SJSA1 (cell line): ENCODE measurements at places on chromosomes 12 and 14. TPM values are rescaled to one million over a fixed set of nuclear protein-coding genes. Genes with fewer than 3 reads are reported as not detected.

C12orf54 gene
- 0.53 TPM in 1 of 2 replicates, not detected in the other for total RNA-seq

P2RX2 gene
- not detected in 2 replicates for total RNA-seq

DPY19L2 gene
- total RNA-seq: 6.1 and 7.0 TPM in 2 replicates

DNM1L gene
- total RNA-seq: 52.2 and 68.0 TPM in 2 replicates

TMTC1 gene
- total RNA-seq: 0.21 TPM in 1 of 2 replicates, not detected in the other

PTPN6 gene
- total RNA-seq: not detected in 2 replicates

LRIG3 gene
- total RNA-seq: 30.6 and 51.8 TPM in 2 replicates

DNA sequence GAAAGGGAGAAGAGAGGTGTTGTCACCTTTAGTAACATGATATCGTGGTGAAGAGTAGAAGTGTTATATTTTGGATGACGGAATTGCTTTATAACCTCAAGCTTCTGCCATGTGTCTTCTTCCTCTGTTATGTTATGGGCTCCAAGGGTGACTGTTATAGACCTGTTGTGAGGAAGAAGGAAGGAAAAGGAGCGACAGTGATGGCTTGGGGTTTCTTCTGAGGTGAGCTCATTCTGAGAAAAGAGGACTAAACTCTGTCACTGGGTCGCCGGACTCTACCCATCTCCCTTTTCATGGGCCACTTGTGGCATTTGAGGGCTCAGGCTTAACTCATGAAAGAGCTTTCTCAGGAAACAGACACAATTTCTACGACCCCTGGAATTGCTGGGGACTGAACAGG lies 1.6 kb downstream of the CMA1 start:
- H3K27ac ChIP-seq: no peak overlapping the region
- no peaks in the 10 kb centered on the region for H3K4me1 ChIP-seq
- no peak for DNase-seq

GRCh38 chr12:32120419-32120818 lies 13.8 kb downstream of the BICD1 start:
- no peak for DNase-seq
- H3K27me3 ChIP-seq: no peaks in the 10 kb centered on the region
- 0 out of 2 replicates have a peak, but pooled peaks cover 13% of the 10 kb centered on the region for H3K36me3 ChIP-seq
- H3K4me1 ChIP-seq: peaks cover 30% of the 10 kb centered on the region

GRCh38 chr14:68911594-68912227 lies 67.4 kb downstream of the ACTN1 start:
- H3K27ac ChIP-seq: no peak overlapping the region; the same call in 1 of the 2 replicates
- 0 out of 2 replicates have a peak, but pooled peaks cover 5% of the 10 kb centered on the region for H3K4me1 ChIP-seq
- peaks cover 98% of the 10 kb centered on the region for H3K36me3 ChIP-seq
- peak; percentile 65 for DNase-seq
- no peaks in the 10 kb centered on the region for H3K27me3 ChIP-seq
- H3K4me3 ChIP-seq: no peak overlapping the region

- H3K27me3 ChIP-seq: no peaks in the 10 kb centered on the region
- H3K4me3 ChIP-seq: no peak overlapping the region
- H3K4me1 ChIP-seq: peaks cover 17% of the 10 kb centered on the region
- no peak overlapping the region for H3K27ac ChIP-seq
Measured at GRCh38 chr12:2011643-2012607, 7.7 kb upstream of the DCP1B start.

- peak; percentile 53 for DNase-seq
- peaks cover 46% of the 10 kb centered on the region for H3K4me1 ChIP-seq
- peak overlapping the region; percentile 83 for H3K27ac ChIP-seq
- H3K36me3 ChIP-seq: peaks cover 28% of the 10 kb centered on the region
- H3K4me3 ChIP-seq: no peak overlapping the region
Measured at GRCh38 chr12:49489720-49490119, 49.1 kb upstream of the KCNH3 start.

DNA sequence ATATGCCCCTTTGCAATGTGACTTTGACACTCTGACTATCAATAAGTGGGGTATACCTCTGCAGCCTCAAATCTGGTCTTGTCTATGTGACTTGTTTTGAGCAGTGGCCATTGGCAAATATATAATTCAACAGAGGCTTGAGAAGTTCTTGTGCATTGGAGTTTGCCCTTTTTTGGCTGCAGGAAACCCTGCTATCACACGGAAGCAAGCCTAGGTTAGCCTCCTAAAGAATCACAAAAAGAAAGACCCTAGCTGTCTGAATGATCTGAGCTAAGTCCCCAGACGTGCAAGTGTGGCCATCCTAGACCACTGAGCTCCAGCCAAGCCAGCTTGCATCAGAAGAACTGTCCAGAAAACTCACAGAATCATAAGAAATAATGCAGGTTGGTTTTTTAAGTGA lies 31.8 kb upstream of the PARP11 start:
- H3K27ac ChIP-seq: no peak overlapping the region
- DNase-seq: no peak
- no peaks in the 10 kb centered on the region for H3K36me3 ChIP-seq
- H3K4me1 ChIP-seq: no peaks in the 10 kb centered on the region
- 0 out of 2 replicates have a peak, but pooled peaks cover 2% of the 10 kb centered on the region for H3K27me3 ChIP-seq
- H3K4me3 ChIP-seq: no peak overlapping the region

- no peak for DNase-seq
- peaks cover 6% of the 10 kb centered on the region; the same call in 1 of the 2 replicates for H3K4me1 ChIP-seq
- no peaks in the 10 kb centered on the region for H3K36me3 ChIP-seq
- H3K27ac ChIP-seq: no peak overlapping the region
Measured at GRCh38 chr12:107351713-107352112, 258.4 kb upstream of the CRY1 start.

DNA sequence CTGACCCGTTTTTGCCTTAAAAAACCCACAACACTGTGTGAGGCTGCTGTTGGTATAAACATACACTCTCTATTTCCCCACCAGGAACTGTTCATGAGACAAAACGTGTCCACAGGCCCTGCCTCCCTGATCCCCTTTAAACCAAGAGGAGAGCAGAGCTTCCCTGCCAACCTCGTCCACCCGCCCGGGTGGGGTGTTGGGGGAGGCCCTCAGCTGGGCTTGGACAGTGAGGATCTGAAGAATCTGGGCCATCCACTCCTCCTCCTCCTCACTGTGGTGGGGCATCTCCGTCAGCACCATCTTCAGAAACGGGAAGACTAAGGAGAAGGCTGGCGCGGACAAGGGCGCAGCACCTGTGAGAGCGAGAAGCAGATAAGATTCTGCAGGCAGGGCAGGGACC lies 36.8 kb downstream of the GCN1 start:
- no peaks in the 10 kb centered on the region for H3K4me1 ChIP-seq
- no peak for DNase-seq
- no peak overlapping the region for H3K27ac ChIP-seq
- peaks cover 100% of the 10 kb centered on the region for H3K36me3 ChIP-seq

- peaks cover 41% of the 10 kb centered on the region for H3K4me1 ChIP-seq
- H3K27me3 ChIP-seq: no peaks in the 10 kb centered on the region
- H3K4me3 ChIP-seq: peak overlapping the region; percentile 38
- H3K36me3 ChIP-seq: no peaks in the 10 kb centered on the region
- DNase-seq: peak; percentile 71
- peak overlapping the region; percentile 58 for H3K27ac ChIP-seq
Measured at GRCh38 chr14:93970965-93971634, 5.3 kb downstream of the ASB2 start.

DNA sequence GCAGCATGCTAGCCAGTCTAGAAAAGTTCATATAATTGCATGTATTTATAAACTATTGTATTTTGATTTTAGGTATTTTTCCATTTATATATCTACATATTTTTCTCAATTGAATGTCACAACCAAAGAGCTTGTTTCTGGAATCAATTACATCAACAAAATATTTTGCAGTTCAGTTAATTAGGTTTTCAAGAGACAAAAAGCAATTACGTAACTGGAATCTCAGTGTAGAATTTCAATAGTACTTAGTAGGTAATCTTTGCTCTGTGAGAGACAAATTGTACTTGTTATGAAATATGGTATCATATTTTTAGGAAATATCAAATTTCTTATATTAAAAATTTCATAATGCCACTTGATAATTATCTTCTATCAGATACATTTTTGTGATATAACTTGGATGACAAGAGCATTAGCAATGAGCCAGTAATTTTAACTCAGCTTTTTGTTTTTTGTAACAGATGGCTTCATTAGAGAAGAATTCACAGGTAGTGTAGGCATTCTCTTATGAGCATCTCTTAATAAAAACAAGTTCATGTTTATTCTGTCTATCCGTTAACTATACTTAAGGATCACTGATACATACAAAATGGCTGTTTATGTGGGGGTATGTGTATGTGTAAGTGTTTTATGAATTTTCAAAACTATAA lies 774.7 kb downstream of the C12orf50 start:
- H3K27ac ChIP-seq: no peak overlapping the region
- no peak overlapping the region for H3K4me3 ChIP-seq
- no peak for DNase-seq
- no peaks in the 10 kb centered on the region for H3K4me1 ChIP-seq

DNA sequence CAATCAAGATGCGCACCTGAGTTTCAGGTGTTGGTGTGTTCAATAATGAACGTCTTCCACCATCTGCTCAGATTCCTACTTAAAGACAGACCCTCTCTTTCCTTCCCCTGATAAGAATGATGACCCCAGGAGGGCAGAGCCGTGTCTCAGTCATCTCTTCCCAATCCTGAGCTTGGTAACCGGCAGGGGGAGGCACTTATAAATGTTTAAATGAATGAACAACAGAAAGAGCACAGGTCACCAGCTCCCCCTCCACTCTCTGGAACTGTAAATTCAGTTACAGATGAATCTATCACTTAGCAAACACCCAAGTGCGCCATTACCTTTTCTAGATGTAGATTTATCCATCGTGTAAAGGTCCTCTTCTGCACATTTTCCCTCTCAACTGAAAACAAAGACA lies 72.4 kb upstream of the DICER1 start:
- H3K4me3 ChIP-seq: no peak overlapping the region
- no peak for DNase-seq
- H3K27ac ChIP-seq: no peak overlapping the region

- DNase-seq: no peak
- 0 out of 2 replicates have a peak, but pooled peaks cover 4% of the 10 kb centered on the region for H3K4me1 ChIP-seq
- H3K4me3 ChIP-seq: no peak overlapping the region
- H3K27ac ChIP-seq: no peak overlapping the region
- H3K36me3 ChIP-seq: no peaks in the 10 kb centered on the region
- H3K27me3 ChIP-seq: no peaks in the 10 kb centered on the region
Measured at GRCh38 chr14:61395115-61395725, 73.8 kb downstream of the PRKCH start.

- H3K36me3 ChIP-seq: no peaks in the 10 kb centered on the region
- no peak overlapping the region for H3K4me3 ChIP-seq
- H3K4me1 ChIP-seq: peaks cover 6% of the 10 kb centered on the region
- no peak for DNase-seq
- H3K27ac ChIP-seq: no peak overlapping the region
Measured at GRCh38 chr12:65318186-65318685, 39.8 kb downstream of the MSRB3 start.

DNA sequence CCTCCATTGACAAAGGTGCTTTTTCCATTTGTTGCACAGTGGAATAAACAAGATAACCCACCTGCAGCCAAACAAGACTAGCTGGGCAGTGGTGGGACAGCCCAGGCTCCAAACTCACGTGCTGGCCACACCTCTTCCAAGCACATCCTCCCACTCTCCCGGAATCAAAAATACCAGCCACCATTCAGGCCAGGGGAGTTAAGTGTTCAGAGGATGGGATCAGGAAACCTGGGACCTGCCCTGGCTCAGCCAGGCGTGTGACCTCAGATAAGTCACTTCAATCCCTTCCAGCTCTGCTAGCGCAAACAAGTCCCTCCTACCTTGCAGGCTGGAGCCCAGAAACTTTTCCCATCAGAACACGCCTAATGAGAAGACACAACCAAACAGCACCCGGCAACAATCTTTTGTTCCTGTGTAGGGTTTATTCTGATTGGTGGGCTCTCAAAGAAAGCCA lies 43.3 kb downstream of the ACTN1 start:
- H3K27me3 ChIP-seq: no peaks in the 10 kb centered on the region
- peaks cover 75% of the 10 kb centered on the region for H3K36me3 ChIP-seq
- no peak for DNase-seq
- H3K27ac ChIP-seq: no peak overlapping the region

DNA sequence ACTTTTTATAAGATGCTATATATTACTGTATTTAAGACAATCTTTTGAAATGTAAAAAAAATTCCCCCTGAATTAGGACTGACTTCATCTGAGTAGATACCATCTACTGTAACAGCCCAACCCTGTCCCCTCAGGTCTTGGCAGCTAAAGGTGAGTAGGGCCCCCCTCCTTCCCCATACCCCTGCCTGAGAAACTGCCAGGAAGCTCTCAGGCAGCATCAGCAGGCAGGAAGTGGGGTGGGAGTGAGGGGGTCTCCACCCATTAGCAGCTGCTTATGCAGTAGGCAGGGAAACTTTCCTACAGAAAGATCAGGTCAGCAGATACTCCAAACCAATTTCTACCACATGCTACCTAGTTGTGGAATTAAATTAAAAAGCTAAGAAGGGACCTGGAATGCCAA lies 62.5 kb downstream of the PAX9 start:
- H3K27me3 ChIP-seq: no peaks in the 10 kb centered on the region
- no peak overlapping the region for H3K4me3 ChIP-seq
- no peaks in the 10 kb centered on the region for H3K4me1 ChIP-seq

DNA sequence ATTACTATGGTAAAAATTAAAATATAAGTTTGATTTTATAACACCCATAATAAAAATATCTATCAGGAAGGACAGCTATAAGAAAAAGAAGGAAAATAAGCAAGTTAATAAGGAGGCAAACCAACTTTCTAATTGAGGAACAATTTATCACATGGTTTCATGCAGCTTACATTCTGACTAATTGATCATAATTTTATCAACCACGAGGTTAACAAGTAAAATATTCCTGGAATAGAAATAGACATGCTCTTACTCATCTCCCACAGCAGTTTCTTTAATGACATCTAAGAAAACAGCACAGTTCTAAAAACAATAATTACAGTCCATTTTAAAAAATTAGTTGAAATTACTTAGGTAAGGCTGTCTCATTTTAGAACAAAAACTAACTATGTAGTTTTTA lies 130.8 kb upstream of the KRR1 start:
- peaks cover 27% of the 10 kb centered on the region for H3K4me1 ChIP-seq
- H3K36me3 ChIP-seq: no peaks in the 10 kb centered on the region
- no peaks in the 10 kb centered on the region for H3K27me3 ChIP-seq
- DNase-seq: no peak
- no peak overlapping the region for H3K4me3 ChIP-seq

- no peak for DNase-seq
- peaks cover 53% of the 10 kb centered on the region for H3K4me1 ChIP-seq
- H3K27ac ChIP-seq: no peak overlapping the region
- H3K27me3 ChIP-seq: no peaks in the 10 kb centered on the region
- H3K4me3 ChIP-seq: no peak overlapping the region
Measured at GRCh38 chr14:71538288-71538687, 393.9 kb upstream of the RGS6 start.

GRCh38 chr12:9792961-9793617 lies 32.4 kb upstream of the CD69 start:
- H3K4me1 ChIP-seq: peaks cover 37% of the 10 kb centered on the region
- H3K36me3 ChIP-seq: no peaks in the 10 kb centered on the region
- no peaks in the 10 kb centered on the region for H3K27me3 ChIP-seq
